SK-N-SH treated with all-trans-retinoic acid at 6 μM for 48 hours (cell line): ENCODE measurements at places on chromosomes 2 and 18.

GRCh38 chr2:170241756-170242155, 63.8 kb downstream of the MYO3B start:
- ATAC-seq: no peak

DNA sequence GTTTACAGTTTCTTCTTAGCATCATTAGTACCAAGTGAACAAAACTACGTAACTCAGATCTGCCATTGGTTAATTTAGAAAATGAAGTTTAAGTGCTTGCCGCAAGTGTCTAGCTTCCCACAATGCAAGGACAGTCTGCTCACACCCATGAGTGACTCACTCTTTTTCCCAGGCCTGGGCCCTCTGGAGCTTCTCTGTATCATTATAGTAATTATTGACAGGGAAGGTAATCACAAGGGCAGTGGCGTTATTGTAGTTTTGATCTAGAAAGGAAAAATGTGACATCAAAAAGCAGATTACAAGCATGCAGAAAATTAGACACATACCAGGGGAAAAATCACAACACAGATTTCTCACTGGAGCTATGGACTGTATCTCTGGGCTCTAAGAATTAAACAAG, 38.5 kb downstream of the NPC1 start:
- no peak for ATAC-seq

- ATAC-seq: no peak
Measured at GRCh38 chr2:120551522-120551921, 184.1 kb upstream of the GLI2 start.

GRCh38 chr18:3985020-3985419, 470.1 kb downstream of the DLGAP1 start:
- no peak for ATAC-seq

- ATAC-seq: no peak
Measured at GRCh38 chr2:46699934-46700256, 215.7 kb downstream of the MCFD2 start.

GRCh38 chr2:141417246-141417797, 713.5 kb downstream of the LRP1B start:
- no peak; the same call in 2 of the 3 replicates for ATAC-seq

GRCh38 chr2:237911363-237912017, 52.1 kb downstream of the RAMP1 start:
- ATAC-seq: no peak

- no peak for ATAC-seq
Measured at GRCh38 chr18:57352761-57353136, 392 bp downstream of the ST8SIA3 start.

GRCh38 chr2:68418855-68419254, 48.2 kb downstream of the FBXO48 start:
- ATAC-seq: no peak

DNA sequence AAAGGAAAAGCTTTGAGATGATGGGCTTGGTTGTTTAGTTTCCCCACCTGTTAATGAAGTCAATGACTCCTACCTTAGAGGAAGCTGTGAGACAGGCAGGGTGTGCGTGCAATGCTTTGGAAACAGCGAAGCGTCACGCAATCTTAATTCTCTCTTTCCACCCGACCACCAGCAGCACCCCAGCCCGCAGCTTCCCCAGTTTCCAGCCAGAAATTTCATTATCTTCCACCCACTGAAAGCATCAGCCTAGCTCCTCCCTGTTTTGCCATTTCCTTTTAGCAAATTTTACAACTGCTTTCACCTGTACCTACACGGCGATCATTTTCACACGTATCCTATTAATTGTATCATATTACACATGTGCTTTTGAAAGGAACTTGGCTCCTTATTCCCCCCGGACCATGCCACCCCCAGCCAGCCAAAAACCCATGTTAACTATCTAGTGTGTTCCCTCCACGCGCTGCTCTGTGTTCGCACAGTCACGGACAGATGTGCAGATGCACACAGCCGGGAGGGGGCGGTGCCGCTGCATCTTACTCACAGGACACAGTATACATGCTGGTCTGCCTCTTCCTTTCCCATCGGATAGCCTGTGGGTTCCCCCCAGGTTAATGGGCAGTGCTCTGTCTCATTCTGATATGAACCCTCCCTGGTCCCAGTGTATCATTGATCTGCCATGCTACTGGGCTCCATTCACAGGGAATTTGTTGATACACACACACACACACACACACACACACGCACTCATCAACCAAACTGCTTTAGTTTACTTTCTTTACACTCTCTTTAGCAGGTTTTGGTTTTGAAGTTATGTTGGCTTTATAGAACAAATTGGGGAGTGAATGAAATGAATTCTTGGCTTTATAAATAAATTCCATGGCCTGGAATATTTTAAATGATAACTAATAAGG, 22.4 kb downstream of the CYP27C1 start:
- peak; percentile 99 for ATAC-seq

DNA sequence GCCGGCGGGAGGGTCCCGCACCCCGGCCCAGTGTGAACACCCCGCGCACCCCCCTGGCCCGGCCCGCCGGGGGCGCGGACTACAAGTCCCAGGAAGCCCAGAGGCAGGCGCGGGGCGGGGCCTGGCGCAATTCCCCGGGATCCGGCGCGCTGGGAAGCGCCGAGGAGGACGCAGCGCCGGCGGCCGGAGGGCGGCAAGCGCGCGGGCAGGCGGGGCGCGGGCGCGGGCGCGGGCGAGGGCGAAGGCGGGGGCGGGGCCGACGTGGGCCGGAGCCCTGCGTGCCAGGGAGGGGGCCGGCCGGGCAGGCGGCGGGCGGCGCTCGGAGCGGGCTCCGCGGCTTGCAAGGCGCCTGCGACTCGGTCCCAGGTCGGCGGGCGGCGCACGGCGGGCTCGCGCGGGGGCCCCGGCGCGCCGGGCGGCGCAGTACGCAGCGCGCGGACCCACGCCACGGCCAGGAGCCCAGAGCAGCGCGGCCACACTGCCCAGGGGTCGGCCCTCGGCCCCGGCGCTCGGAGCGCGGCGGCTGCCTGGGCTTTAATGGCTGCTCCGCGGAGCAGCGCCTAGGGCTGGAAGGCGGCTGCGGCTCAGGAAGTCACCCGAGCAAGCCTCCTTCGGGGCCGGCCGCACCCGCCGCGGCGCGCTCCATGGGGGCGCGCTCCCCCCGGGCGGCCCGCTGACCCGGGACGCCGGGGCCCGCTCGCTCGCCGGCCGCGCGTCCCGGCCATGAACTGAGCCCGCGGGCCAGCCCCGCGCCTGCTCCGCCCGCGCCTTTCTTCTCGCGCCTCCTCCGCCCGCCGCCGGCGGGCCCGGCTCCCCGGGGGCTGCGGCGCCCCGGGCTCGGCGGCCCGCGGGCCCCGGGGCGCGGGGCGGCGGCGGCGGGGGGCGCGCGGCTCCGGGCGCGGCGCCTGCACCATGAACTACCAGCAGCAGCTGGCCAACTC, at the start of gene AGAP1:
TSS of gene AGAP1 (plus strand) at position 269 of the 941 bp plus-strand sequence.
- ATAC-seq: peak; percentile 85

DNA sequence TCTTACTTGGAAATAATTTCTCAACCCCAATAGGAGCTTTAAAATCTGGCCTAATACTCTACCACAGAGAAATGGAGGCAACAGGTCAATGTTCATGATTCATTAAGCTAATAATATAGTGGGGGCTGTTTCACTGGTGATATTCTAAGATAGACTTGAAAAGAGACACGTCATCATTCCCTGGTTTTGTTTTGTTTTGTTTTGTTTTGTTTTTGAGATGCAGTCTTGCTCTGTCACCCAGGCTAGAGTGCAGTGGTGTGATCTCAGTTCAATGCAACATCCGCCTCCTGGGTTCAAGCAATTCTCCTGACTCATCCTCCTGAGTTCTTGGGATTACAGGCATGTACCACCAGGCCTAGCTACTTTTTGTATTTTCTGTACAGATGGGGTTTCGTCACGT, 37.5 kb upstream of the SOS1 start:
- no peak for ATAC-seq
